ENCODE measurements at places on chromosomes 2 and 18.

DNA sequence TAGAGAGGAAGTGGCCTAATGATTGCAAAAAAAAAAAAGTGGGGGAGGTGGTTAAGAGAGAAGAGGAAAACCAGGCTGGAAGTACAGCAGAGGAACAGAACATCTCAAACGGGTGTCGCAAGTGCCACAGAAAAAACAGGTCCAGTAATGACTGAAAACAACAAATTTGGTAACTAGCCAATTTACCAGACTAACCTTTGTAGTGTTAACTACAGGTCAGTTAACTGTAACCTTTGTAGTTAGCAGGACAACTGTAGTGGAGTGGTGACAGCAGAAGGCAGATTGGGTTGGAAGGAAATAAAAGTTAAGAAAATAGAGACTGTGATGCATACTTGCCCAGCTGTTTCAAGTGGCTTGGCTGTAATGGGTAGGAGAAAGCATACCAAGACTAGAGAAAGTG is 91.4 kb upstream of the CHST9 start:
- DNase-seq, result no peak

DNA sequence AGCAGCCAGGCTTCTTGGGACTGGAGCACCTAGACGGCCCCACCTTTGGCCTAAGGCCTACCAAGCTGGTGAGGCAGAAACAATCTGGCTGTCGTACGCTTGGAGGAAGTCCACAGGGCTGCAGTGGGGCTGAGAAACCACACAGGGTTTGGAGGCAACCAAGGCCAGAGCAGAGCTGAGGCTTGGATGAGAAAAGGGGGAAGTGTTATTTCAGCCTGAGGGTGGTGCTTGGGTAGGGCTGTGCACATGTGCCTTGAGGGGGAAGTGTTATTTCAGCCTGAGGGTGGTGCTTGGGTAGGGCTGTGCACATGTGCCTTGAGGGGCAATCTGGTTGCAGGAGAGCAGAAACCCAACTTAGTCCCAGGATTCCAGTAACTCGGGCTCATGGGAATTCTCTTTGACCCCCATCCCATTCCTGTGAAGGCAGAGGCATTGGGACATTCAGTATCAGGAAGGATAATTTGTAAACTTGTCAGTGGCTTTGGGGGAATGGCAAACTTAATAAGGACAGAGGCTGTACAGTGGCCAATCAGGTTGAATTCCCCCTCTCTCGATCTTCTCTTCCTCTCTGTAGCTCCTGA is 971 bp upstream of the FBXO41 start:
- no peak for DNase-seq

DNA sequence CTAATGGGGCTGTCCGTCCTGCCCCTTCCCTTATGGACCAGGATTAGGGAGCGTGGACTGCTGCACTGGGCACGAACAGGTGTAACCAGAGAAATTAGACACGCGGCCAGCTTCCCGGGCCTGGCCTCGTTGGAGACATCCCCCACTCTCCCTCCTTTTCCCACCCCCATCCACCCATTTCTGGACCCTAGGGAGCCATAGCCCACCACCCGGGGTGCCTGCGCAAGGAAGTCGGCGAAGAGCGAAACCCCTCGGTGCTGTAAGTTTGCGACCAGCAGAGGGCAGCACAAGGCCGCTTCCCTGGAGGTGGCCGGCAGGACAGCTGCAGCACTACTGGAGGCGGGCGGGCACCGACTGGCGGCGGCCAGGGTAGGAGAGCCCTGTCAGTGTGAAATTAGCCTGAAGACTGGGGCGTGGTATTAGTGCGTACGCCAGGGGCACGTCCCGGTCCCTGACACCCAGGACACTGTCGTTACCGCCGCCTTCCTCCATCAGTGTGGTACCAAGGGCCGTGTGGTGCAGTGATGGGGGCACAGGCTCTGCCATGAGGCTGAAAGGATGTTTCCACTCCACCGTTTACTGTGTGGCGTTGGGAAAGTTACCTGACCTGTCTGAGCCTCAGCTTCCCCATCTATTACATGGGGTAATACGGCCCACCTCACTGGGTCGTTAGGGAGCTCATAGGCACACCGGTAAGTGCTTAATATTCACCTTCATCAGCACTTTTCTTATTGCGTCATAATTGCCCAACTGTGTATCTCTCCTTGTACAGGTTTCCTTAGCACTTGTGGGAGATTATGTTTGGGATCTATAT is 36.0 kb upstream of the CD207 start:
- DNase-seq, result peak; percentile 60

DNA sequence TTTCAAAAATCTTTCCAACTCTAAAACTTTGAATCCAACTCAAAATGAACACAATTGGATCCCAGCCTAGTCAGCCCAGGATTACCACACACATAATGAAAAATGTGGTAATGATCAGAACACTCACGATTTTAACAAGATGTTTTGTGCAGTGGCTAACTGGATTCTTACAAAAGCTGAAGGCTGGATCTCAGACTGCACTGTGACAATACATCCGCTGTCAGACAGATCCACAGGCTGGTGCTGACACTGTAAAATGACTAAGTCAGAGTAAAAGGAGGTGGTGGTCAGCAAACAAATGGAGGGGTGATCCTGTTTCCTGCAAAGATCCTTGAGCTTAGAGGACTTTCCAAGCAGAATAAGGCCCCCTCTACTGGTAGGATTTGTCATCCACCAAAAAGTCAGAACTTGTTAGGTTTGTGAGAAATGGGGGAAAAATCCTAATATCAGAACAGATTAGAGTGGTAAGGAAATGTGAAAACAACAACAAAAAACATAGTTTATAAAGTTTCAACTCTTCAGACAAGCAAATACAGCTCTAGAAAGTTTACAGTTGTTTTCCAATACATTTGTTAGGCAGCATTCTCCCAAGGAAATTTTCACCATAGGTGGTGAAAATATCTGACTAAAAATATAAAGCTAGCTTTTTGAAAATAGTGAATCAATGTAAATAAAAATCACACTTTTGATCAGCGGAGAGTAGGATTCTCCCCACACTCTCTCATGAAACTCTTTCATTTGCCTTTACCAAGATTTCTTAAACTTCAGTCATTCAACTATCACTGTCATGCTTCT is 211.9 kb downstream of the AGPS start:
- DNase-seq, result no peak

DNA sequence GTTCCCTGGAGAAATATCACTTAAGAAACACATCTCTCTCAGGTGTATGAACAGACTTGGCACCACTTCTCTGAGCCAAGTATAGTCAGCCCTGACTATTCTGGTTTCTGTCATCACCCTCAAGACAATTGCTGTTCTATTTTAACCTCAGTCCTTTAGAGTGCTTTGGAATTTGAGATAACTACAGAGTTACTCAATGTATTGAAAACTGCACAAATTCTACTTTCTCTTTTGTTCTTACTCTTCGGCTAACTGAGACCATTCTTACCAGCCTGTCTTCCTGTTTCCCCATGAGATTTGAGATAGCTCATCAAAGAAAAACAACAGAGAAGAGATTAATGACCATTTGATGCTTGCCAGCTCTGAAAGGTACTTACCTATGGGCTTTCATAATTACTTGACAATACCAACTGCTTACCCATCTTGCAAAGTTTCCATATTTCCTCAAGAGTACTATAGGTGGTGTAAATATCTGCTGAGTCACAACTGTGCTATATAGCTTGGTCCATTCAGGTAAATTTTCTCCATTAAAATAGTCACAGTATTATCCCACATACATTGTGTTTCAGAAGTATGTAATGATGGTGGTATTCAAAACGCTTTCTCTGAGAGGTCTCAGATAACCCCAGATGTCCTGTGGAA is 467.5 kb upstream of the CHST9 start:
- no peak for DNase-seq

- DNase-seq, result no peak
Observed at GRCh38 chr2:240425697-240426096, 9.8 kb upstream of the GPC1 start.

DNA sequence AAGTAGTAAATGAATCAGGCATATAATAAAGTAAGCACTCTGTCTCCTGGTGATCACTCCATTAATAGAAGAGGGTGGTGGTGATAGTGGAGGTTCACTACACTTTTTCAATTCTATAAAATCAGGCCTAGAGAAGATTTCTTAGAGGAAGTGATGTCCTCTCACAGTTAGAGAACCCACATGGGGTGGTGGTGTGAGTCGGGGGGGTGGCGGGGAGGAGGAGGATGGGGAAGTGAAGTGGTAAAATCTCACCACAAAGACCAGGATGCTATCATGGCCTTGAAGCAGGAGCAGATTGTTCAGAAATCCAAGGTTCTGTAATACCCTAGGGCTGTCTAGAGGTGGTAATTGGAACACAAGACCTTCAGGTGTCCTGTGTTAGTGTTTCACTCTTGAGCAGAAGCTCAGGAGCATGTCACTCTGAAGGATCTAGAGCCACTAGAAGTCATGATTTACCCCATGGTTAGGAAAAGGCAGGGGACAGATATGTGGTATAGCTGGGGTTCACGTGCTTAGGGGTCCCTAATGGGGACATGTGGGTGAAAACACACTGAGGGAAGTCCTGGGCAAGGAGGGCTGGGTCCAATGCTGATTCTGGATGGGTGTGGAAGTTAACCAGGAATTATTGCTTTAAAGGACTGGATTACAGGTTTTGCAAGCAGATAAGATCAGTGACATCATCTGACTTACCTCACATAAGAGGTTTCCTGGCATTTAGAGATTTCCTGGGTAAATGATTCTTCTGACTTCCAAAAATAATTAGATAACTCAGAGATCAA is 31.0 kb downstream of the RNF125 start:
- DNase-seq, result no peak

DNA sequence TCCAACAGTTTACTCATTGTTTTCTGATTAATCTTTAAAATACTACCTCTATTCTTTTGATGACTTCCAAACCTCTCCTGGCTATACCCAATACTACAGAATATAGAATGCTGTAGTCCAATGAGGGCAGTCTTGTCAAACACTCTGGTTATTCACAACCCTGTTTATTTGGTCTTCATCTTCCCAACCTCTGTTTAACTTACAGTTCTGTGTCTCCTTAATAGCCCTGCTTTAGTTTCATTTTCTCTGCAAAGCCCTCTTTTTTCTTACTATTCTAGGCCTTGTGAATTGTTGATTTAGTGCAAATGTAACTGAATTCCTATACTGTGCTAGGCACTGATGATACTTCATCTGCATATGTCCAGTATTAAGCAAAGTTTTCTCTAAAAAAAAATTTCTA is 40.0 kb downstream of the ACVR2A start:
- DNase-seq, result no peak

DNA sequence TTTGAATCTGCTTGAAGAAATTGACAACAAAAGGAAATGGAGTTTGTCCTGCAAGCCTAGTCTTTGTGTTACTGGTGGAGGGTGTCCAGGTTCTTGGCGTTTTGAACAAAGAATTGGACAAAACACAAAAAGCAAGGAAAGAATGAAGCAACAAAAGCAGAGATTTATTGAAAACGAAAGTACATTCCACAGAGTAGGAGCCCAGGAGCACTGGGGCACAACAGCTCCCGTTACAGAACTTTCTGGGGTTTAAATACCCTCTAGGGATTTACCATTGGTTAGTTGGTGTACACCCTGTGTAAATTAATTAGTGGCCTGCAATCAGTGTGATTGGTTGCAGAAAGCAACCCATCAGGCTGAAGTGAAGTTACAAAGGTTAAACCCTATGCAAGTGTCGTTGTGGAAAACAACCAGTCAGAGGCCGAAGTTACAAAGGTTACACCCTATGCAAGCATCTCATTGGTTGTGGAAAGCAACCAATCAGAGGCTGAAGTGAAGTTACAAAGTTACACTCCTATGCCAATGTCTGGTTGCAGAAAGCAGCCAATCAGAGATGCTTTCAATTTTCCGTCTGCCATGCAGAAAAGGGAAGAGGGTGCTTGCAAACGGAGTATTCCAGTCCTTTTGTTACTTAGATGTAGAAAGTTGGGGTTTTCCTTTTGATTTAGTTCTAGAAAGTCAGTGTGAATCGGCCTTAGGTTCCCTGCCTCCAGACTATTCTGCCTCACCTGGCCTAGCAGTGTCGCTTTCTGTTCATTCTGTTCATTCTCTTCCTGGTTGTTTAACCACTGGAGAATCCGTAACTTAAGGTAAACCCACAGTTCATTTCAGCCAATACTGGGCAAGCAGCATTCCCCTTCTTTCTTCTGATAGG is 47.6 kb upstream of the PTH2R start:
- no peak for DNase-seq

- no peak for DNase-seq
Observed at GRCh38 chr2:104786821-104787220, 67.1 kb upstream of the POU3F3 start.

Measured in GM19239 (cell line).